Activated CD4-positive, alpha-beta memory T cell treated with anti-CD3 and anti-CD28 coated beads for 36 hours (primary cell): ENCODE measurements at places on chromosomes 6 and 20. TPM values are rescaled to one million over a fixed set of nuclear protein-coding genes. Genes with fewer than 3 reads are reported as not detected.

GRCh38 chr6:20211037-20211940, 980 bp downstream of the MBOAT1 start:
- no peaks in the 10 kb centered on the region for H3K36me3 ChIP-seq
- H3K4me1 ChIP-seq, result peaks cover 48% of the 10 kb centered on the region
- H3K27ac ChIP-seq, result peak overlapping the region; percentile 84
- peak overlapping the region; percentile 84 for H3K4me3 ChIP-seq
- H3K27me3 ChIP-seq, result no peaks in the 10 kb centered on the region

- H3K27me3 ChIP-seq, result no peaks in the 10 kb centered on the region
- H3K4me1 ChIP-seq, result no peaks in the 10 kb centered on the region
- no peak overlapping the region for H3K4me3 ChIP-seq
- no peak overlapping the region for H3K27ac ChIP-seq
Measured at GRCh38 chr6:54238396-54238795, 69.8 kb upstream of the TINAG start.

DNA sequence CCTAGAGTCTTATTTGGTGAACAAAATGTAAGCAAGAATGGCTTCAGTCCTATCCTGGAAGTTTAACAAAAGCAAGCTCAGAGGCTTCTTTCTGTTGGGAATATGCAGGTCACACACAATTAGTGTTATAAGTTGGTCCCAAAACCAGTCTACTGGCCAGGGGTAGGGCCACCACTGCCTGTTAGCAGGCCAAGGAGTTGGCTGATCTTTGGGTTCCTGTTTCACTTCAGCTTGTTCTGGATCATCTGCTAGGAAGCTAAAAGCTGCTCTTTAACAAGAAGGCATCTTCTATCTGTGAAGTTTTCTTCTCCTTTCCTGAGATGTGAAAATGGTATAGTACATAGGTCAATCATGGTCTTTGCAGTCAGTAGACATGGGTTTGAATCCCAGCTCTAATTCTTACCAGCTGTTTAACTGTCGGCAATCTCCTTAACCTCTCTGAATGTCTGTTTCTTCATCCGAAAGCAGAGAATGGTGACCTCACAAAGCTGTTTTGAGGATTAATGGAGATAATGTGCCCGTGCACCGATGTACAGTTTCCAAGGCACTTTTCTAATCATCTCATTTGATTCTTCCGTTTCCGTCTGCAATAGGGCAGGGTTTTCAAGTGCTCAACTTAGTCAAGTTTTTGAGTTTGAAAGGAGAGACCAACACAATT, 271.2 kb upstream of the TAB2 start:
- no peak overlapping the region for H3K27ac ChIP-seq
- H3K27me3 ChIP-seq, result no peaks in the 10 kb centered on the region
- H3K4me3 ChIP-seq, result no peak overlapping the region
- DNase-seq, result peak; percentile 5
- H3K36me3 ChIP-seq, result peaks cover 2% of the 10 kb centered on the region

PTCHD4 gene
- total RNA-seq, result not detected

DNA sequence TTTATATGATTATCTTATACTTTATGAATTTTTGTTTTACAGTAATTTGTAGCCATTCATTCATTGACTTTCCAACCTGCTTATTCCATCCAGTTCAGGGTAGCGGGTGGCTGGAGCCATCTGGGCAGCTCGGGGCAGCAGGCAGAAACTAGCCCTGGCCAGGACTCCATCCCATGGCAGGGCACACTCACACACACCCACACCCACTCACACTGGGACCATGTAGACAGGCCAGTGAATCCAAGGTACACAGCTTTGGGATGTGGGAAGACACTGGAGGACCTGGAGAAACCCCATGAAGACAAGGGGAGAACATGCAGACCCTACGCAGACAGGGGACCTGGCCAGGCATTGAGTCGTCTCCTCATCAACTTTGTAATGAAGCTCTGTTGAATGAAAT, 84.8 kb downstream of the ADGRG6 start:
- DNase-seq, result no peak
- no peak overlapping the region for H3K27ac ChIP-seq
- H3K4me1 ChIP-seq, result no peaks in the 10 kb centered on the region
- H3K4me3 ChIP-seq, result no peak overlapping the region
- no peaks in the 10 kb centered on the region for H3K36me3 ChIP-seq
- peaks cover 1% of the 10 kb centered on the region for H3K27me3 ChIP-seq

GRCh38 chr20:50929299-50930138, 1.7 kb downstream of the ADNP start:
- H3K4me3 ChIP-seq, result peak overlapping the region; percentile 98
- DNase-seq, result peak; percentile 97
- no peaks in the 10 kb centered on the region for H3K27me3 ChIP-seq
- H3K36me3 ChIP-seq, result peaks cover 40% of the 10 kb centered on the region
- H3K4me1 ChIP-seq, result peaks cover 48% of the 10 kb centered on the region

DLK2 gene
- 1.6 TPM for total RNA-seq

WDR46 gene
- 60.7 TPM for total RNA-seq

ULBP1 gene
- total RNA-seq, result 2.2 TPM

DNA sequence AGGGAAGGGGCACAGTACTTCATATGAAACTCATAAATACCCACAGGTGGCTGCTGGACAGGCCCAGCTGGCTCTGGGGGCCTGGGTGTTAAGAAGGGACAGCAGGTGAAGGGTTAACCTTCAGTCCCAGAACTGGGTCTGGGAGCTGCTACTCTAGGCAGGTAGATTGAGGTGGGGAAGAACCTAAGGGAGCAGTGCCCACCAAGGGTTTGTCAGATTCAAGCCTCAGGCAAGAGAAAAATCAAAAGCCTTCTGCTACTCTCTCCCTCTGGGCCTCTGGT, 5.6 kb downstream of the RPL10A start:
- peaks cover 41% of the 10 kb centered on the region for H3K36me3 ChIP-seq
- no peaks in the 10 kb centered on the region for H3K27me3 ChIP-seq
- peaks cover 29% of the 10 kb centered on the region for H3K4me1 ChIP-seq
- peak overlapping the region; percentile 66 for H3K27ac ChIP-seq
- no peak for DNase-seq
- H3K4me3 ChIP-seq, result no peak overlapping the region
